ENCODE measurements at places on chromosomes 11 and 22.

- DNase-seq: no peak
Measured at GRCh38 chr22:49886346-49887063, 31.7 kb downstream of the ALG12 start.

GRCh38 chr11:13140873-13141655, 131.9 kb downstream of the RASSF10 start:
- DNase-seq: no peak

DNA sequence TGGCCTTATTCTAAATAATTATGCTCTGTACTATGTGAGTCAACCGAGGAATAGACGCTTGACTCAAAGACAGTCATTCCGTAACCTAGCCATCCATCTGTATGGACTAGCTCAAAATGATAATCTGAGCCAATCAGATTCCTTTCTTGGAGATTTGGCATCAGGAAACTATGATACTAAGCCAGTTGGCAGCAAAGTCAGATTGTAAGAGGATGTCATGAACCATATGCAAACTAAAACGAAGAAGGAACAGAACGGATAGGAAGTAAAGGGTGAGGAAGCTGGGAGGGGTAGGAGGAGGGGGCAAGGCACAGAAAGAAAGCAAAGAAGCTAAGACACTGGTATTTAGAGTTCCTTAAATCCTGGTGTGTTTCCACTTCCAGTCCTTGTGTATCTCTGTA, 10.7 kb upstream of the SESN3 start:
- peak; percentile 36 for DNase-seq

- DNase-seq: no peak
Measured at GRCh38 chr11:72253392-72253791, 9.4 kb upstream of the PHOX2A start.

DNA sequence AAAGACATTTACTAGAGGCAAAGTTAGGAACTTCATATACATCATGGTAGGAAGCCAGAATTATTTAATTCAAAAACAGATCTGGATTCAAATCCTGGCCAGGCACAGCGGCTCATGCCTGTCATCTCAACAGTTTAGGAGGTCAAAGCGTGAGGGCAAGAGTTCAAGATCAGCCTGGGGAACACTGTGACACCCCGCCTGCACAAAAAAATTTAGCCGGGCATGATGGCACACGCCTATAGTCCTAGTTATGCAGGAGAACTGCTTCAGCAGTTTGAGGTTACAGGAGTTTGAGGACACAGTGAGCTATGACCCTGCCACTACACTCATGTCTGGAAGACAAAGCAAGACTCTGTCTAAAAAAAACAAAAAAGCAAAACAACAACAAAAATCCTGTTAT, 8.9 kb downstream of the MRTFA start:
- DNase-seq: no peak

DNA sequence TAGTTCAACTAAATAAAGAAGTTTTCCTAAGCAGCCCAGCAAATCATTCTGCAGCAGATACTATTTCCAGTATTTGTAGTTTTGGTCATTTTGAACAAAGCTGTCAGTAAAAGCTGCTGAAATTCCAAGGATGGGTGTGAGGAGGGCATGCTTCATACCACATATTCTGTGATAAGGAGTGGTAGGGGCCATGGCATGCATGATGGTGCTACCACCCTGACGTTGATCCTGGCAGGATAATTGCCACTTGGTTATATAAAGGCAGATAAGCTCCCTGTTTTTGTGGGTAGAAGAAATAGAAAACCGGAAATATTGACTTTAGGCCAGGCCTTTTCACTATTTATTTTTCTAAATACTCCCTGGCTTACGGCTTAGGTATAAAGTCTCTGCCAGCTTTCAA, 33.1 kb upstream of the L3MBTL2 start:
- DNase-seq: no peak

GRCh38 chr11:119144825-119145486, 3.9 kb upstream of the ABCG4 start:
- DNase-seq: no peak

GRCh38 chr11:66188580-66188979, 79.9 kb upstream of the RAB1B start:
- no peak for DNase-seq

Measured in GM06990 (cell line).